Caco-2 (cell line): ENCODE measurements at places on chromosomes 5 and 9. TPM values are rescaled to one million over a fixed set of nuclear protein-coding genes. Genes with fewer than 3 reads are reported as not detected.
A peak's percentile ranks its signal among the peaks of the same experiment; 100 is the strongest.

- H3K36me3 ChIP-seq = no peaks in the 10 kb centered on the region
- no peak for DNase-seq
- no peaks in the 10 kb centered on the region for H3K4me1 ChIP-seq
Observed at GRCh38 chr9:5587024-5587423, 41.9 kb upstream of the RIC1 start.

DNA sequence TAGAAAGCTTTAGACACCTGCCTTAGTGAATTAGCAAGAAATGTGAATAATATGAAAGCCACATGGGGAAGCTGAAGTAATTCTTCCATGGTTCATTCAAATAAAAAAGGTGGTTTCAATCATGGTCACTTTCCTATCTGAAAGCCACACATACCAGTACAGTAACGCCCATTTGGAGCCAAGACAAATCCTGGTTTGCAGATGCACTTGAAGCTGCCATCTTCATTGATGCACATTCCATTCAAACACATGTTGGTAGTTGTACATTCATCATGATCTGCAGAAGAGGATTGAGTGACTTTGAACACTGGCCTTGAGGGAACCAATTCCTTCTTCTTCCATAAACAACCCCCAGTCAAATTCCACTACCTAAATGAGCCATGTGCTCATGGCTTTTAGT is 161.5 kb downstream of the FBN2 start:
- no peaks in the 10 kb centered on the region for H3K4me1 ChIP-seq
- no peaks in the 10 kb centered on the region for H3K27me3 ChIP-seq
- no peak for DNase-seq
- H3K27ac ChIP-seq = no peak overlapping the region
- H3K4me3 ChIP-seq = no peak overlapping the region

- H3K27ac ChIP-seq = no peak overlapping the region
- no peak overlapping the region for H3K4me3 ChIP-seq
- H3K27me3 ChIP-seq = no peaks in the 10 kb centered on the region
Observed at GRCh38 chr5:7518947-7519560, 123.1 kb downstream of the ADCY2 start.

- no peak for DNase-seq
- no peak overlapping the region for H3K4me3 ChIP-seq
- H3K36me3 ChIP-seq = no peaks in the 10 kb centered on the region
Observed at GRCh38 chr9:27310582-27310981, 13.6 kb upstream of the EQTN start.

DNA sequence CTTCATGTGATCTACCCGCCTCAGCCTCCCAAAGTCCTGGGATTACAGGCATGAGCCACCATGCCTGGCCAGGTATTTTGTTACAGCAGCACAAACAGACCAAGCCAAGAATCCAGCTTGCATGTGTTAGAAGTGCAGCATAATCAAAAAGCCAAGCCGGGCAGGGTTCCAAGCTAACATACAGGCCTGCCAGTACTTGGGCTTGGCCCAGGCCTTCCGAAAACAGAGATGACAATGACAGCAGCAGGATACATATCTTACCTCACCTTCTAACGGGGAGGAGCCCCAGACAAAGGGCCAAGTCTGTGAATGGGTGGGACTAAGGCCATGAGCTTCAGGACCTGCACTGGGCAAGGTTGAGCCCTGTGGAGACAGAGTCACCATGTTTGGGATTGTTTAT is 91.4 kb upstream of the ZNF462 start:
- H3K27ac ChIP-seq = no peak overlapping the region
- no peaks in the 10 kb centered on the region for H3K36me3 ChIP-seq
- no peak overlapping the region for H3K4me3 ChIP-seq
- DNase-seq = no peak
- H3K27me3 ChIP-seq = no peaks in the 10 kb centered on the region

GRCh38 chr5:82312373-82312856 is 34.3 kb upstream of the RPS23 start:
- no peak overlapping the region for H3K4me3 ChIP-seq
- H3K36me3 ChIP-seq = no peaks in the 10 kb centered on the region
- peak; percentile 63 for DNase-seq

GRCh38 chr5:179817470-179817840 is 3.2 kb upstream of the SQSTM1 start:
- no peak overlapping the region for H3K4me3 ChIP-seq
- no peaks in the 10 kb centered on the region for H3K27me3 ChIP-seq
- peaks cover 31% of the 10 kb centered on the region for H3K4me1 ChIP-seq
- DNase-seq = no peak
- peak overlapping the region; percentile 94 for H3K27ac ChIP-seq

DNA sequence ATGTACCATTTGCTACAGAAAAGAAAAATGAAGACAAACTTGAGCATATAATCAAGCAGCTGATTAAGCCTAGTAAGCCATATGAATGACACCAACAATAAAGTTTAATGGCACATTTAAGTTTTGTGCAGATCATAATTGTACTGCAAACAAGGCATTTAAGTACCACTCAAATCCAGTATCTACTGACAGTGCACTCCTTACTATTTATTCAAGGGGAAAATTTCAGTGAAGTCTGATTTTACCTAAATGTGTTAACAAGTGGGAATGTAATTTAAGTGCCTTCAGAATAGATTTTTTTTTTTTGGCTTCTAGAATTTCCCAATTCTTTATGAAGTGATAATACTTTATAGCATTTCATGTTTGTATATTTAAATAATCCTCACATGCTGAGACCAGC is 341.0 kb upstream of the POU5F2 start:
- H3K4me1 ChIP-seq = no peaks in the 10 kb centered on the region
- H3K4me3 ChIP-seq = no peak overlapping the region
- H3K27me3 ChIP-seq = no peaks in the 10 kb centered on the region
- H3K27ac ChIP-seq = no peak overlapping the region
- DNase-seq = no peak

DNA sequence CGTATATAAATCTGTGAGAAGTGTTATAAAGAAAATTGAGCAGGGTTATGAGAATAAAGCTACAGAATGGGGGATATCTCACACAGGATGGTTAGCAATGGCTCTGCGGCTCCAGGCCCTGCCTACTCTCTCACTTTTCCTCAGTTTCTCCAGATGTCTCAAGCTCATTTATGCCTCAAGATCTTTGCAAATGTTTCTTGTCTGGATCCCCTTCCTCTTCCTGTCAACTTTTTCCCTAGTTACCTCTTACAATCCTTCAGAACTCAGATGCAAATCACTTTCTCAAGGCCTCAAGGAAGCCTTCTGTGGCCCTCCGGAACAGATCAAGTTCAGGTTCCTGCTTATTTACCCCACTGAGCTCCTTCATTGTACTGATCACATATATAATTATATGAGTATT is 386.4 kb downstream of the RAB3C start:
- H3K27me3 ChIP-seq = no peaks in the 10 kb centered on the region
- H3K36me3 ChIP-seq = no peaks in the 10 kb centered on the region
- H3K4me1 ChIP-seq = no peaks in the 10 kb centered on the region
- no peak for DNase-seq
- H3K27ac ChIP-seq = no peak overlapping the region

GRCh38 chr5:38879078-38879460 is 33.3 kb downstream of the OSMR start:
- no peak for DNase-seq
- H3K4me1 ChIP-seq = no peaks in the 10 kb centered on the region; the same call in 1 of the 2 replicates
- H3K4me3 ChIP-seq = no peak overlapping the region
- no peaks in the 10 kb centered on the region for H3K27me3 ChIP-seq

DNA sequence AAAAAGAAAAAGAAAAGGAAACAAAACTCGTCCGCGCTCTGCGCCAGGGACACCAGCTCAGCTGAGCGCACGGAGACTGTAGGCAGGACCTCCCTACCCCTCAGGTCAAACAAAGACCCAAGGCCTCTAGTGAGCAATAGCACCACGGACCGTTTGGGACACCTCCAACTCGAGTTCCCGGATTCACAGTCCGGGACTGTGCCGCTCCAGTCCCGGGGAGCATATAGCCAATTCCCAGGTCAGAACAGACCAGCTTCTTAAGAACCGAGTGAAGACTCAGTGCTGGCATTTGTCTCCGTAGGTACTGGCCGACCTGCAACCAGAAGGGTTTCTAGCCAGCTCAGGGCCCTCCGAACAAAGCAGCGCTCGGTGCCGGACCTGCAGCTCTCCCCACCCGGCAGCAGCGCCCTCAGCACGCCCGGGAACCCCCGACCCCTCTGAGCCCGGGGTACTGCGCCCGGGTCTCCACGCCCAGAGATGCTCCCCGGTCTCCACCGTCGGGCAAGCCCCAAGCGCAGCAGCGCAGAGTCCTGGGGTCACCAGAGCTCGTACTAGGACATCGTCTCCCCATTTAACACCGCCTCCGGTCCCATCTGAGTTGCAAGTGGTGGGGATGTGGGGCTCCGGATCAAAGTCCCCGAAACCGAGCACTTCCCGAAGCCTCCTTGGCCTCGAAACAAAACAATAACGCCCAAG is 591 bp downstream of the ABCA1 start:
- no peaks in the 10 kb centered on the region for H3K36me3 ChIP-seq
- peaks cover 9% of the 10 kb centered on the region for H3K4me1 ChIP-seq
- peak overlapping the region; percentile 51 for H3K27ac ChIP-seq

DNA sequence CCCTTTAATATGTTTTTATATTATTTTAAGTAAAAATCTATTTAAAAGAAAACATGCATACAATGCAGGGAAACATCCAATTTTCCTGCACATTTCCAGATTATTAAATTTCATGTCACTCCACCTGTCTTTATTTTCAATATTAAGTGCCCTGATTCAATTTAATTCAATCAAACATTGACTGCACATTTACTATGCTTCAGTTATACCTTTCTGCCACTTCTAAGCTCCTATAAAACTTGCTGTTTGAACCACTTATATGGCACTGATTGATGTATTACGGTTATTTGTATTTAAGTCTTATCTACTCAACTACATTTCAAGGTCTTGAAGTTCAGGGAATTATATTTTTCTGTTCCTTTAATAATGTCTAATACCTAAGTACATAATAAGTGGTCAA is 198.0 kb downstream of the CAVIN4 start:
- no peaks in the 10 kb centered on the region for H3K36me3 ChIP-seq
- H3K4me3 ChIP-seq = no peak overlapping the region
- DNase-seq = no peak
- no peak overlapping the region for H3K27ac ChIP-seq
- H3K27me3 ChIP-seq = no peaks in the 10 kb centered on the region

CARD9 gene
- total RNA-seq = 1.7 and 2.6 TPM in 2 replicates

NR5A1 gene
- total RNA-seq = 0.09 TPM in 1 of 2 replicates, not detected in the other

GPR151 gene
- not detected in 2 replicates for total RNA-seq

SAXO1 gene
- total RNA-seq = 0.20 TPM in 1 of 2 replicates, not detected in the other

MCCC2 gene
- total RNA-seq = 113 and 124 TPM in 2 replicates
